ENCODE measurements at places on chromosomes 6 and 20.

- peak; percentile 89 for DNase-seq
These were observed at the start of gene ZFP64 for GRCh38 chr20:52191132-52191915. Gene ZFP64, minus strand, starts transcription at chr20:52191779. Its CDS starts 143 bp downstream, at chr20:52191636.

GRCh38 chr6:55562318-55562717 is 16.7 kb downstream of the HMGCLL1 start:
- DNase-seq: no peak

DNA sequence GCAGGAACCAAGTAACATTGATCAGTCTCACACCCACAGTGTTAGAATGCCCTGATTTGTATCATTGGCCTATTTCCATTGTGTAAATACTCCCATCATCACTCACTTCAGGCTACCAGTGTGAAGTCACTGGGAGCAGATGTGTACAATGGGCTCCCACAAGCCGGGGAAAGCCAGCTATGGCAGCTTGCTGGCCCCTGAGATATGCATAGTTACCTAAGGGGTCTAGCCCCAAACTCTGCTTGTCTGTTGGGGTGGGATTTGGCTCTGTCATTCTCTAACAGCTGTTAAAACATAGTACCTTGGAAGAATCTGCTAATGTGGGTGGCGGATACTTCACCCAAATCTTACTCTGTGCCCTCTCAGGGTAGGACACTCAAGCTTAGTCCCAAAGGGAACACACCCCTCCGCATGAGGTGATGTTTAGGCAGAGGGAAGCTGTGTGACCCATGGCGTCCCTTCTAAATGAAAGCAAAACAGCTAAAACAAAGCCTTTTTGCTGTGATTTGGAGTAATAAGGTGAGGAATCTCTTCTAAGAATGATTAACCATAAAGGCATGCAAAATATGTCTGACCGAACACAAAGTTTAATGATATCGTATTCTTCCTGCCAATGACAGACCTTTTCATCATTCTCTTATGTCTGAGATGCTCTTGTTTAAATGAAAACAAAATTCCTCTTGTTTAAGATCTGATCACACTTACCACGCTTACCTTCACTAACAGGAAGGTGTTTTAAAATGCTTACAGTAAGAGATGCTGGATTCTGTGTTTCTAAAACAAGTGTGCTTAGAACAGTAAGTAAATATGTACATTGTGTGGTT is 45.9 kb upstream of the PXDC1 start:
- no peak for DNase-seq

- no peak for DNase-seq
These were observed 29.0 kb downstream of the CTCFL start for GRCh38 chr20:57495978-57496377.

DNA sequence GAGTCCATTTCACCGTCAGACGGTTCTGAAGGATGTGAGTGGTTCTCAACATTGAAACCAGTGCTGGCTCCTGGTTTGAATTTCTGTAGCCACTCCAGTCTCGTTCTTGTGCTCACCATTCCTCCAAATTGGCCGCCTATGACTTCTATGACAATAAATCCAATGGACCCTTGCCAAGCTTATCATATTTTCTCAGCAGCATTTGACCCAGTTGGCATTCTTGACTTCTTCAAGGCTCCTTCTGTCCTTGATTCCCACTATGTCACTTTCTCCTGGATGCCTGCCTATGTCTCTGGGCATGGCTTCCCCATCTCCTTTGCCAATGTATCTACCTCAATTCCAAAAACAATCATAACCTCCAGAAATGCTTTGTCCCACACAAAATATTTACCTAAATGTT is 756.0 kb upstream of the NRSN1 start:
- no peak for DNase-seq

- no peak for DNase-seq
These were observed 66.5 kb upstream of the IER3 start for GRCh38 chr6:30810813-30811339.

GRCh38 chr6:166826264-166826663 is 130.1 kb downstream of the RNASET2 start:
- DNase-seq: no peak

DNA sequence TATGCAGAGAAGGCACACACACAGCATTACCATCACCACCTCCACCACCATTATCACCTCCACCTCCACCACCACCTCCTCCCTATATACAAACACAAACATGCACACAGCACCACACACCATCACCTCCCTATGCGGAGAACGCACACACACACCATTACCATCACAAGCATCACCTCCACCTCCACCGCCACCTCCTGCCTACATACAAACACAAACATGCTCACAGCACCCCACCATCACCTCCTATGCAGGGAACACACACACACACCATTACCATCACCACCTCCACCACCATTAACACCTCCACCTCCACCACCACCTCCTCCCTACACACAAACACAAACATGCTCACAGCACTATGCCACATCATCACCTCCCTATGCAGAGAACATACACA is 236.5 kb upstream of the AFDN start:
- DNase-seq: peak; percentile 55

GRCh38 chr6:2881423-2881822 is 21.7 kb downstream of the SERPINB9 start:
- no peak for DNase-seq

GRCh38 chr20:57772349-57772964 is 62.6 kb upstream of the PMEPA1 start:
- DNase-seq: peak; percentile 53

- no peak for DNase-seq
These were observed 72.6 kb upstream of the PAK5 start for GRCh38 chr20:9911519-9911918.

GRCh38 chr6:85966828-85967227 is 324.1 kb upstream of the SYNCRIP start:
- no peak for DNase-seq

DNA sequence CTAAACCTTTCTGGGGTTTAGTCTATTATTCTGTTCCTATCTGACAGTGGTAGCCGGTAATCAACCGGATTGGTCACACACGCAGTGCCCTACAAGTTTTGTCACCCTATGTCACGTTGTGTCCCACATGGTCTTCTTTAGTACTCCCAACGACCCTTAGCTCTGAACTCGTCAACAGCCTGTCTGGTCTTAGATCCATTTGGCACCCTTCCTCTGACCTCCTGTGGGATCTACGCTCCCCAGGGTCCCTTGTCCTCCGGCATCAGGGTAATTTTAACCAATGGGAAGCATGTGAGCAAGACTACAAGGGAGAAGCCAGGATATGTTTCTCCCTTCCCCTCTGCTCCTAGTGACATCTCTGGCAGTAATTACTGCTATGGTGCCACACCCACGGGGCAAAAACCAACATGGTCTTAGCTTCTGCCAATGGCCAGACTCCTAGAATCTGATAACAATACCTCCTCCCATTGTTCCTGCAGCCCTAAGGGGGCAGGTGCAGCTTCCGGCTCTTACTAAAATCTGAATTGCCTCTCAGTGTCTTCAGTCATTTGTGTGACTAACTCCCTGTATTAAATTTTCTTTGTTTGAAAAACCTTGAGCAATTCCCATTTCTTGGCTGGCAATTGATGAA is 56.6 kb downstream of the MAFB start:
- DNase-seq: no peak

- DNase-seq: no peak
These were observed 942.9 kb upstream of the EPHA7 start for GRCh38 chr6:94362061-94362864.

- peak; percentile 74 for DNase-seq
These were observed 29.2 kb upstream of the EXOC2 start for GRCh38 chr6:722077-722524.

GRCh38 chr6:13063300-13063918 is 264.9 kb downstream of the TBC1D7 start:
- no peak for DNase-seq

GRCh38 chr6:113742342-113742741 is 114.8 kb upstream of the MARCKS start:
- DNase-seq: no peak

DNA sequence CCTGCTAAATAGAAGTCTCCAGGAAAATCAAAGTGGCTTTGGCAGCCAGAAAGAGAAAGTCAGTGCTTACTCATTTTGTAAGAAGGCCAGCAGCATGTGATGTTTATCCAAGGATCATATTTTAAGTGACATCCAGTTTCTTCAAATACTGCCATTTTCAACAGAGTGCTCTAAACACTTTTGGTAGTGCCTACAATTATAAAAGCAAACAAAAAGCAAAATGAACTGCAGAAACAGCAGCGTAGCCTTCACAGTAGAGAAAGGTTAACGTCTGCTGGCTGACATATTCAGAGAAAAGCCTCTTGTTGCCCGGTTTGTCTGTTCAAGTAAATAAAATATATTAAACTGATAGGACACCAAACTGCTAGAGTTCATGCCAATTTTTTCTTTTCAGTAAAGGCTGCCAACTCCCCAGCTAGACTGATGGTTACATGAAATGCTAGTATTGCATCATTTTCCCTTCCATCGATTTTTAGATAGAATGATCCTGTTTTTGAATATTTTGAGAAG is 705.7 kb upstream of the SLC35B3 start:
- no peak for DNase-seq

- DNase-seq: no peak
These were observed 217.6 kb upstream of the PDE10A start for GRCh38 chr6:165880686-165881085.

GRCh38 chr6:63683071-63683603 is 47.5 kb downstream of the PHF3 start:
- no peak for DNase-seq

DNA sequence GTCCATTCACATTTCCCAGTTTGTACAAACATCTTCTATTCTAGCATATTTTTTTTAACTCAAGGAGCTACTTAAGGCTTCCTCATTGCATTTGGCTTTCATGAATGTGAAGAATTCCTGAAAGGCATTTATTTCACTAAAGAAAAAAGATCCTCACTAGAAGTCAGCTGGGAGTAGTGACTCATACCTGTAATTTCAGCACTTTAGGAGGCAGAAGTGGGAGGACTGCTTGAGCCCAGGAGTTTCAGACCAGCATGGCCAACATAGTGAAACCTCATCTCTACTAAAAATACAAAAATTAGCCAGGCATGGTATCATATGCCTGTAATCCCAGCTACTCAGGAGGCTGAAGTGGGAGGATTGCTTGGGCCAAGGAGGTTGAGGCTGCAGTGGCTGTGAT is 30.9 kb upstream of the XRN2 start:
- DNase-seq: no peak

- no peak for DNase-seq
These were observed 64.4 kb upstream of the FUCA2 start for GRCh38 chr6:143575901-143576426.

DNA sequence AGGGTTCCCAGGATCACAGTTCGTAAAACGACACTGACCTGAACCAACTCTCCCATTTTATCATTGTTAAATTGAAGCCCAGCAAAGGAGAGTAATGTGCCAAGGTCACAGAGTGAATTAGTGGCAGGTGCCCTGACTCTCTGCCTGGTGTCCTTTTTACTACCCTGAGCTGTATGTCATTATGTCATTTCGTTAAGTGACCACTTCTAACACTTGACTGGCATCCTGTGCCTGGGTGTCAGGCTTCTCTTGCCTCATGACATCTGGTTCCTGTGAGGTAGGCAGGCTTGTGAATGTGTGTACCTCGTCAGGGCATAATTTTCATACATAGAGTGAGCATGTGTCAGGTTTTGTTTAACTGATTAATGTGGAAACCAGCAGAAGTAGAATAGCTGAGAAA is 48.6 kb downstream of the RALY start:
- no peak for DNase-seq

DNA sequence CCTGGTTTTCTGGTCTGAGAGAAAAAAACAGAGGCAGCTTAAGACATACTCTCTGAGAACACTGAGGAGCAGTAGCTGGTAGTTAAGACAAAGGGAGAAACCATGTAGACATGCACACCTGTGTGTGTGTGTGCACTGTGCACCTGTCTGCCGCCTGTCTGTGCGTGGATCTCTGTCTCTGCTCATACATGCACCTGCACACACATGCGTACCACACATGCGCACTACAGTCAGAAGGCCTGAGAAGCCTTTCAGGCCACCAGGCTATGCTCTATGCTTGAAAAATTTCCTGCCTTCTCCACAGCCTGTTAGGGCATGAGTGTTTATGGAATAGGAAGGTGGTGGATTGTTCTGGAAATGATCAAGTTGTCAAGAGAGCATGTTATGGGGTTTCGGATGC is 103.5 kb downstream of the CDH4 start:
- no peak for DNase-seq

DNA sequence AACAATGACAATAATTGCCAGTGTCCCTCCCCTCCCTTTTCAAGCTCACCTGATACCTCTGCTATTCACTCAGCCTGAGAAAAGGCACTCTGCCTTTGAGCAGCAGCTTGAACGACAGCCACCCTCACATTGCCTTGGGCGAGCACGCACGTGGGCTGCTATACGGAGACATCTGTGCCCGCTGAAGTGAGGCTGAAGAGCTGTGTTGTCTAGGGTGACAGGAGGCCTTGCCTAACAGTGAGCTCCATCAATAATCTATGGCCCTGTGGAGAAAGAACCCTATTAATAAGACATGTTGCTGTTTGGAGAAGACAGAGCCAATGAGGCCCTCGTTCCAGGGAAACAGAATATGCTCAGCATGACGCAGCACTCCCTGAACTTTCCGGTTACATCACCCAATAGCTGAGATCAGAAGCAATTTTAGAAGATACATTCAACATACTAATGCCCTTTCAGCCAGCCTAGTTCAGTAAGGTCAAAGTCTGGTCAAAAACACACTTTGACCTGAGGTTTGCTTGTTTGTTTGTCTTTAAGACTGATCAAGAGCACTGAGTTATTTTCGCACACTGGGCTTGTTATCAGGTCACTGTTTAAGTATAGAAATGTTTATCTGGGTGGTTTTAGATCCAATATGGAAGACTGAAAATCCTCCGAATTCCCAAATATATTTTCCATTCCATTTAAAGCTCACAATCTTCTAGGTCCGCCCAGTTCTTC is 30.6 kb downstream of the RBM24 start:
- no peak for DNase-seq

- no peak for DNase-seq
These were observed 182.7 kb upstream of the CCN2 start for GRCh38 chr6:132133736-132134445.

GRCh38 chr6:83047065-83047754 is 18.4 kb downstream of the UBE3D start:
- DNase-seq: no peak

DNA sequence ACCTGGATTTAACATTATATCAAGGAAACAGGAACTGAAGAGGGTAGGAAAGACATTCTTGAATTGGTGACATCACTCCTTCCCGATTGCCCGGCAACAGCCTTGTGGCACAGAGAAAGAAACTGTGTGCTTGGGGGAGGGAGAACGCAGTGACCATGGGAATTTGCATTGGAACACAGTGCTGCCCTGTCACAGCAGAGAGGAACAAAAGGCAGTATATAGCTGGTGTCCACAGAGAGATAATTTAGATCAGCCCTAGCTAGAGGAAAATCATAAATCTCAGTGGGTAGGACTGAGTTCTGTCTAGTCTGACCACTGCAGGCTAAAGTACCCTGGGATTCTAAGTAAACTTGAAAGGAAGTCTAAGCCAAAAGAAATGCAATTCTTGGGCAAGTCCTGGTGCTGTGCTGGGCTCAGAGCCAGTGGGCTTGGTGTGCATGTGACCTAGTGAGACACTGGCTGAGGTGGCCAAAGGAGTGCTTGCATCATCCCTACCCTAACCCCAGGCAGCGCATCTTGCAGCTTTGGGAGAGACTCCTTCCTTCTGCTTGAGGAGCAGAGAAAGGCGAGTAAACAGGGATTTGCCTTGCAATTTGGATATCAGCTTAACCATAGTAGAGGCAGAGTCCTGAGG is 697.6 kb downstream of the HACE1 start:
- DNase-seq: no peak

- no peak for DNase-seq
These were observed 272.5 kb upstream of the SGK1 start for GRCh38 chr6:134590449-134590848.

GRCh38 chr6:155319902-155320301 is 5.6 kb upstream of the TFB1M start:
- DNase-seq: no peak

- DNase-seq: no peak
These were observed 224.0 kb upstream of the PLN start for GRCh38 chr6:118324116-118324515.

Data from left forelimb (tissue), 1 donor.